Umbilical cord (tissue), 2 donors: ENCODE measurements at places on chromosomes 3 and 15.

DNA sequence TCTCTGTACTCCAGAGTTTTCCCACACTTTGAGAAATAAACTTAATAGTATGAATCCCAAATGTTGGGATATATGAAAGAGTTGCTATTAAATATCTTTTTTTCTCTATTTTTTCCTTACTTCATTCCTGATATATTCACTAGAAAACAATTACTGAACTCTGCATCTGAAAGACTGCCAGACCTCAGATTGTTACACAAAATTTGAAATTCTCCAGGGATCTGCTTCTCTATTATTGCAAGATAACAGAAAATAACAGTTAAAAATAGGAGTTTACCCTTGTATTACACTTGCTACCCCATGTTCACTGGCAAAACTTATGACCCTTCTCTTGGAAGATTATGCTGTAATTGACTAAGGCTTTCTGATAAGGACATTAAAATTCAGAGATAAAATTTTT is 11.7 kb upstream of the P3H2 start:
- no peak for DNase-seq

DNA sequence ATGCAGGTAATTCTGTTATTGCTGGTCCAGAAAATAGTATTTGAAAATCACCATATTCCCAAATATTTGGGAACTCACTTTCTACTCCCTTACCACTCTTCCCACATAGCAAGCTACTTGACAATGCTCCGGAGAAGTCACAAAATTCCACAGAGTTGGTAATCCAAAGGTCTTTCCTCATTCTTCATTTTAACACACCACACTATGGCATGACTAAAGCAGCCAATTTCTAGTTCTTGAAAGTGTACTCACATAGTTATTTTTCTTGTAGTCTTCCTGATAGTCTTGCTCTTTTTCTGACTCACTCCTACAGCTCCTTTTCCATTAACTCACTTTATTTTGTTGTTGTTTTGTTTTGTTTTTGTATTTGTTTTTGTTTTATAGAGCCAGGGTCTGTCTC is 67.2 kb downstream of the MYO9A start:
- DNase-seq, result no peak

DNA sequence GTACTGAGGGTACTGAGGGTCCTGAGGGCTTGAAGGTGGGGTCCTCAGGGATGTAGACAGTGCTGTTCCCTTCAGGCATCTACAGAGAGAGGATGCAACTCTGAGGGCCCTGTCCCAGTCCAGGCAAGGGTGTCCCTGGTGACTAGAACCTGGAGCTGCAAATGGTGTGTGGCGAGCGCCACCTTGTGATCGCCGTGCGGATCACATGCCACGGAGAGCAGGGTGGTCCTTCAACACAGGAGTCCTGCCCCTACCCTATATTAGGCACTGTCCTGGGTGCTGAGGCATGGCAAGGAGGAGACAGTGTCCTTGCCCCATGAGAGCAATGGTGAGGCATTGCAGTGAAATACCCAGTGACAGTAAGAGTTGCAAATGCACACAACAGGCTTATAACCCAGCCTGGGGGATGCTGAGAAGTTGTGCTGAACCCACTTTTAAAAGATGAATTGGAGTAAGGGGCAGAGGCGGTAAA is 23.6 kb downstream of the RHCG start:
- peak; percentile 18 for DNase-seq

DNA sequence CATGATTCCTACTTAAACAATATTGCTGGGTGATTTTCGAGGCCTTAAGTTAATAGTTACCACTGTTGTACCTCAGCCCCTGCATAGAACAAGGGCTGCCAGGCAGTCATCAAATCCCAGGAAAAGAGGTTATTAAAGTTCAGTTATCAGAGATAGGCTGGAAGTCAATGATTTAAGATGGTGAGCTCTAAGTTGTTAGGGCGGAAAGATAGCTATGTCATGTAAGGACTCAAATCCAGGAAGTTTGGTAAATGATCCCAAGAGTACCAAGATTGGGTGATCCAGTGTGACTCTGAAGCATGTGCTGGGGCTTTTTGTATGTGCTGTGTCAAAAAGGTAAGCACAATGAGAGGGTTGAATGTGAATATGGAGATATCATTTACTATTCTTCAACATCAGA is 287.9 kb downstream of the NLGN1 start:
- no peak for DNase-seq

GRCh38 chr3:11140713-11141104 is 13.6 kb upstream of the HRH1 start:
- DNase-seq, result no peak

GRCh38 chr15:77546870-77547269 is 85.8 kb downstream of the LINGO1 start:
- DNase-seq, result no peak

DNA sequence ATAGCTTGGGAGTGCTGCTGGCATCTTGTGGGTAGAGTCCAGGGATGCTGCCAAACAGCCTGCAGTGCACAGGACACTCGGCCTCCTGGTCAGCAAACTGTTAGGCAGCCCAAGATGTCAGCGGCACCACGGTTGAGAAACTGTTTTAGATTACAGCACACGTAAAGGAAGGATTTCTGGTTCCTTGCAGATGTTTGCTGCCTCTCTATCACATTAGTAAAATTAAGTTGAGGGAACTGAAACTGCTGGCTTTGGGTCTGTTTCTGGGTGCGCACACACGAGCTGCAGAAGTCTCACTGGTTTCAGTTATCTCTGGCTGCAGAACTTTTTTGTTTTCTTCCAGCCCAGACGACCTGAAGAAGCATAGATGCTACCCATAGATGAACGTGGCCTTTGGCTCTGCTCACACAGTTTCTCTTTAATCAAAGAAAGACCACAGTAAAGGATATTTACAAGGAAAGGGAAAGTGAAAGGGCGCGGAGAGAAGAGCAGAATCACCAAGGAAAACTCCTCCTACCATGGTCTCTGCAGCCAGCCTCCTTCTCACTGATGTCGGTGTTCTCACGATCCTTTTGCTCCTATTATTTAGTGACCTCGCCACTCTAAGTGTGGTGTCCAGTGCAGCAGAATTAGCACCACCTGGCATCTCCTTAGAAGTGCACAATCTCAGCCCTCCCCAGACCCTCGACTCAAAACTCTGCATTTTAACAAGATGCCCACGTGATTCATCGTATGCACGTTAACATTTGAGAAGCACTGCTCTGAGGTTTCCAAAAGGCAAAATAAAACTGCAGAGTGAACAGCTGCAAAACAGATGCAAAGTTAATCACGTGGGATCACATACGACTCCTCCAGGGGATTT is 50.6 kb upstream of the AKAP13 start:
- DNase-seq, result peak; percentile 94

GRCh38 chr3:7146529-7146928 is 285.6 kb downstream of the GRM7 start:
- DNase-seq, result no peak

- no peak for DNase-seq
Observed at GRCh38 chr3:53792866-53793265, 53.4 kb downstream of the CHDH start.

DNA sequence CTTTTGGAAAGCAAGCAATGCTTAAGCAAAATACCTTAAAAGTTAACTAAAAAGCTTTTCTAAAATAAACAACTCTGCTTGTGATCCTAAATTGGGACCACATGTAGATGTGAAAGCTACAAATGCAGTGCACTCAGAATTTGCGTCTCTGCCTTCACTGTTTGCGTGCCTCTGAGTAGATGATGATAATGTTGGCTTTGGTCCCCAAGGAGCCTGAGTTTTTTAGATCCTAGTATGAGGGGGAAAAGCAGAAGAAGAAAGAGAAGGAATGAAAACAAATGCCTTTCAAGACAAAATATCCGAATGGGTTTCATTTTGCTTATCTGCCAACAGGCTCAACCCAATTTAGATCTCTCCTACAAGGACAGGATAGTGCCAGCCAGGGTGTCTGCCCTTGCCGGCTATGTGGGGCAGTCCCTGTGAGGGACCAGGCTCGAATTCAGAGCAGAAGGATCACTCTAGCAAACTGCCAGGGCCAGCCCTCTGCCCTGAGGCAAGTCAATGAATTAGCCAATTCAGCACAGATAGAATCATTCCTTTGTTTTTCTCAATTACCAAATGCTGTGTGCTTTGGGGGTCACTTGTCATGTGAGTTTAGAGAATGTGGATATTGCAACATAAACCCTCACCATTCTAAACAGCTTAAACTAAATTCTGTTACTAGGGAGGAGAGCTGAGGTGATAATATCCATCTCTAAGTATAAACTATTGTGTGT is 28.5 kb downstream of the SCG5 start:
- no peak for DNase-seq
